Mammary microvascular endothelial cell (primary cell): ENCODE measurements at places on chromosomes 5 and 9. TPM values are rescaled to one million over a fixed set of nuclear protein-coding genes. Genes with fewer than 3 reads are reported as not detected.

PCDHGA10 gene
- 1.7 and 2.6 TPM in 2 replicates for total RNA-seq

PCA3 gene
- total RNA-seq, result 0.13 and 0.34 TPM in 2 replicates

BTNL8 gene
- not detected in 2 replicates for total RNA-seq

ABLIM3 gene
- 51.7 and 57.6 TPM in 2 replicates for total RNA-seq

OR1Q1 gene
- total RNA-seq, result not detected in 2 replicates

SPATA31C1 gene
- total RNA-seq, result not detected in 2 replicates

BHMT2 gene
- 1.6 and 1.9 TPM in 2 replicates for total RNA-seq

FGF10 gene
- not detected in 2 replicates for total RNA-seq

FOXD4 gene
- total RNA-seq, result not detected in 2 replicates

GPR21 gene
- 0.25 TPM in 1 of 2 replicates, not detected in the other for total RNA-seq
